ENCODE measurements at places on chromosomes 13 and 19.

DNA sequence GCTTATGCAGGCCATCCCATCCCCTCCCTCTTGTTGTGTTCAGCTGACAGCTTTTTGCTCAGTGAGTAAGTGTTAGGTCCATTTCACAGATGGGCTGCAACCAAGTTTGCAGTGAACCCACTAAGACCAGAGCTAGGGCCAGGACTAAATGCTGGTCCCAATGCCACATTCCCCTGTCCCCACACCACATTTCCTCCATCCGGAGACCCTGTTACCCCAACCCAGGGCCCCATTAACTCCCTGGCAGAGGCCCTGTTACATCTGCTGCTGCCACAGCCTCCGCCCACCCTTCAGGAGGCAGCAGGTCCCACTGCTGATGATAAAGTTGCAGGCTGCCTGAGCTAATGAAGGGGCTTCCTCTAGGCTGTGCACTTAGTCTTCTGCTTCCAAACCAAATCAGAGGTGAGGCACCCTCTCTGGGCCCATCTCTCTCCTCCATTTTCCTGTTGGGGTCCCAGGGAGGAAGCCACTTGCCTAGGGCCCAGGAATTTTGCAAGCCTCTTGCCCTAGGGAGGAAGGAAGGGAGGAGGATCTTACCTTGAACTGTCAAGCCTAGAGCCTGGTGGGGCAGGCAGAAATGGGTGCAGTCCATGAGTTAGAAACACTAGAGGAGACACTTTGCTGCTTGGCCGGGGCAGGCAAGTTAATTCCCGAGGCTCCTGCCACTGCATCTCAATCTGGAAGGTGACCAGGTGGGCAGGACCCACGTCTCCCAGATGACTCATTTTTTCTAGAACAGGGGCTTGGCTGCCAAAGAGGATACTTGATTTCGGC lies 3.4 kb upstream of the USF2 start:
- DNase-seq, result no peak

DNA sequence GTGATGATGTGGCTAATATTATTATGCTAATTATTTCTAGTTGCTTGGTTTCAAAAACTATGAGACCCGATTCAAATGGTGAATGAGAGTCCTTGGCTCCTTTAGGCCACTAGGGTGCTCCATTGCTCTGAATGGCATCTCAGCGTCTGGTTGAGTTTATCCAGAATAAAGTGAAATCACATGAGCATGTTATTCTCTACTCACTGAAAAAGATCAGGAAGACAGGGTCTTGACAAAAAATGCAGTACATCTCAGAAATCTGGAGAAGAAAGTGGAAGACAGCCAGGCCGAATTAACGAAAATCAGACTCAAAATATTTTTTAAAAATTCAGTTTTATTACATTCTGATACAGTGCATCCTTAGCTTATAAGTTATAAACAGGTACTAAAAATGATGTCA lies 516.2 kb downstream of the MYO16 start:
- peak; percentile 61 for DNase-seq

- DNase-seq, result no peak
These were observed 148.6 kb upstream of the SOX21 start for GRCh38 chr13:94860981-94861407.

GRCh38 chr13:25776722-25777121 lies 275.1 kb downstream of the SHISA2 start:
- DNase-seq, result no peak

- no peak for DNase-seq
These were observed 238.3 kb downstream of the COG6 start for GRCh38 chr13:39893808-39894207.

DNA sequence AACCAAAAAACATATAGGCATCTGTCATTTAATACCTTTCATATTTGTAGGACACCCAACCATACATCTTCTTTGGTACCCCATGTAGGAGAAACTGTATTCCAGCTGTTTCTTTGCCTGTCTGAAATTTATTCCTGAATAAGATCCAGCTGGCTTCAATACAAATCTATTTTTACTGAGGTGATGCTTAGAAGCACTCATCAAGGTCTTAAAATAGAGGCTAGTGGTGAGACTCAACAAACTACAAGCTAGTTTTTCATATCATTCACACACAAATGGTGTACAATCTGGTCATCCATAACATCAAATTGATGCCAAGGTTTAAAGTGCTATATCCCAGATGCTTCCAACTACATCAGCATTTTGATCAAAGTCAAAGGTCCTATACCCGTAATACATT lies 1071.3 kb upstream of the MIR17HG start:
- DNase-seq, result no peak

DNA sequence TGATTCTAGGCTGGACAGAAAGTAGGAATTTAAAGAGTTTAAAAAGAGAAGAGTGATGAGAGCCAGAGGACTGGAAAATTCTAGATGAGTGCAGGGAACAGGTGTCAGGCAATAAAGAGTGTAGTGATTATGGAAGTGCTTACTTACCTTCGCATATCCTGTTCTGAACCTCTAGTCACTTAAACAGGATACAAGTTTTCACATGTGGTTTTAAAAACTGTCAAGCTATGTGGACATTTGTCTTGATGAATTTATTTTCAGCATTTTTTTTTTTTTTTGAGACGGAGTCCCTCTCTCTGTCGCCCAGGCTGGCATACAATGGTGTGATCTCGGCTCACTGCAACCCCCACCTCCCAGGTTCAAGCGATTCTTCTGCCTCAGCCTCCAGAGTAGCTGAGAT lies 34.3 kb upstream of the IL17D start:
- no peak for DNase-seq

DNA sequence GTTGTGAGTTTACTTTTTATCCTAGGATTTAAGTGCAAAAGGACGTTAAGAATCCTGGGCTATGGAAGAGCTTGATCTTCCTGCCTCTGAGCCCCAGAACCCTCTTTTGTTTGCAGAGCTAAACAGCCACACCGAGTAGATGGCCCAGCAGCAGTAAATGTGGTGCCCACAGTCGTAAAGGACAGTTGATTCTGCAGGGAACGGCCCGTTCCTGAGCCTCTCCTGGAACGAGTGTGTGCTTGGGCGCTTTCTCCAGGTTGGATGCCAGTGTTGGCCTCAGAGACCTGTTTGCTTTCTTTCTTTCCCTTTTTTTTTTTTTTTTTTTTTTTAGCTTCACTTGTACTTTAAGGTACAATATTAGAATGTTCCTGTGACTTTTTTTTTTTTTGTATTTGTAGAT lies 41.7 kb downstream of the SPATA13 start:
- no peak for DNase-seq

DNA sequence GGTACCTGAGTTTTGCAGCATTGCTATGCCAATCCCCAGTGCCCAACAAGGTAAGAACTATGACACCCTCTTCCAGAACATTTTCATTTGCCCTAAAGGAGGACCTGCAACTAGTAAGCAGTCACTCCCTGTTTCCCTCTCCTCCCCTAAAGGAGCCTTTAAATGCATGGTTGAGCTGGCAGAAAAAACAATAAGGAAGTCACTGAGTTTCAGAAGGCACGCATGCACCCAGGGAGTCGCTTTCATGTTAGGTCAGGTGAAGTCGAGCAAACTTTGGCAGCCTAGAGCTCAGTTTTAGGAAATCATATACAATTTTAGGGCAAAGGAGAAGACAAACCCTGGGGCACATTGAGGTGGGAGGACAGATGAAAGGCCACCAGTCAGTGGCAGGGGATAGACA lies 11.8 kb downstream of the NLRP11 start:
- DNase-seq, result no peak

GRCh38 chr19:40702337-40703012 lies 12.0 kb upstream of the NUMBL start:
- no peak for DNase-seq

DNA sequence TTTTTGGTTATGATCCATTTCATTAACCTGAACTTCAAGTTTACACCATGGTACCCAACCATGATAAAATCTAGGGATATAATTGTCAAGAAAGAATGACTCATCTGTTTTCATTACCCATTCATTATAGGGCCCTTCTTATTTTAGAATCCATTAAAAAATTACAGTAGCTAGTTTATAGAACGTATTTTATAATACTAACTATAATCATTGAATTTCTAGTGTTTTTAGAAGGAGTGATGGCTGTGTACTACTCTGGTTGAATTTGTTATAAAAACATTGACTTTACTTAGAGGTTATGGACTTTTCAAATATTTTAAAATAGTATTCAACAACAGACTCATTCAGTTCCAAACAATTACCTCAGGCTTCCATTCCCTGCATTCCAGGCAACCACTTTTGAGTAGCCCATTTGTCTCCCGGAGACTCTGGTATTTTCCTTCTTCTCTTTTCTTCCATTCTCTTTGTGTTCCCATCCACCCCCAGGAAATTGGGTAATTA lies 71.9 kb upstream of the KLF12 start:
- no peak for DNase-seq

DNA sequence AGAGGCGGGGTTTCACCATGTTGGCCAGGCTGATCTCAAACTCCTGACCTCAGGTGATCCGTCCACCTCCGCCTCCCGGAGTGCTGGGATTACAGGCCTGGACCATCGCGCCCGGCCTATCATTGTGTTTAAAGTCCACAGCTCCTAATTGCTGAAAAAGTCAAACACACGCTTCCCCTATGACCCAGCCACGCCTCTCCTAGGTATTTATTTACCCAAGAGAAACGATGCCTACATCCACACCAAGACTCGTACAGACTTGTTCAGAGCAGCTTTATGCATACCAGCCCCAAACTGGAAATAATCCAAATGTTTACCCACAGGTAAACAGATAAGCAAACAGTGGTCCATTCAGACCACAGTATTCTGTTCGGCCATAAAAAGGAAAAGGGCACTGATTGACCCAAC lies 15.1 kb downstream of the ZNRF4 start:
- DNase-seq, result no peak

DNA sequence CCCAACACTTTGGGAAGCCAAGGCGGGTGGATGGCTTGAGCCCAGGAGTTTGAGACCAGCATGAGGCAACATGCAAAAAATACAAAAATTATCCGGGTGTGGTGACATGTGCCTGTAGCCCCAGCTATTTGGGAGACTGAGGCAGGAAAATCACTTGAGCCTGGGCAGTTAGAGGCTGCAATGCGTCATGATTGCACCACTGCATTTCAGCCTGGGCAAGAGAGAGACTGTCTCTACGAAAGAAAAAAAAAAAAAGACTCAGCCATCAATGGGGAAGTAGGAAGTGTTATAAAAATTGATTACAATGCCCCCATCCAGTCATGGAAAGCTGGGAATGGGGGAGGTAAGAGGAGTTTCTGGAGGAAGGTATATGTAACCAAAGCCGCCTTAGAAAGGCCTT lies 5.4 kb downstream of the TYK2 start:
- DNase-seq, result no peak

DNA sequence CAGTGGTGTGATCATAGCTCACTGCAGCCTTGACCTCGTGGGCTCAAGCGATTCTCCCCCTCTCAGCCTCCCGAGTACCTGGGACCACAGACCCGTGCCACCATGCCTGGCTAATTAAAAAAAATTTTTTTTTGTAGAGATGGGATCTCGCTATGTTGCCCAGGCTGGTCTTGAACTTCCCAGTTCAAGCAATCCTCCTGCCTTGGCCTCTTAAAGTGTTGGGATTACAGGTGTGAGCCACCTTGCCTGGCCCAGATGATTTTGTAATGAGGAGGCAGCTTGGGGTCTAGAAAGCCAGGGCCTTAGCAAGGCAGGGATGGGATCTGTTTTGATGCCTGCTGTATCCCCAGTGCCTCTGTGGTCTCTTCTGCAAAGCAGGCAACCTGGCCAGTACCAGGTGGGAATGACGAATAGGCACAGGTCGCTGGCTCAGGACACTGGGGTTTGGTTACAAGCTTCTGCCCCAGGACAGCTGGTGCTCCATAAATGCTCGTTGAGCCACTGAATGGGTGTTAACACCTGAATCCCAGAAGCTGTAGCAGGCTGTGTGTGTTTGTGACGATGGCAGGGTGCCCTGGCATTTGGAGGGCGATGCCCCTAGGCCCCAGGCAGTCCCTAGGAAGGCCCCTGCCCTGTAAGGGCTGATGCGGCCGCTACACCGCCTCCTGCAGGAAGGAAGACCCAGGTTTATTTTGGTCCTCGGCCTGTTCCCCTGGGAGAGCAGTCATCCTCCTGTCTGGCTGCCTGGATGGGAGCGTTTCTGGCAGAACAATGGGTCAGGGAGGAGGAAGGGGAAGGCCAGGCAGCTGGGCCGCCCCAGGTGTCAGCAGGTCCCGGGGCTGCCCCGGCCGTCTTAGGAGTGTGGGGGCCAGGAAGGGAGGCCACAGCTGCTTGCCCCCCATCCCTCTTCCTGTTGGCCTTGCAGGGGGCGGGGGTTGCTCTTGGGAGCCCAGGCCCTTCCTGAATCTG lies 8.6 kb downstream of the TNFAIP8L1 start:
- peak; percentile 60 for DNase-seq

- no peak for DNase-seq
These were observed 16.1 kb upstream of the SDHAF1 start for GRCh38 chr19:35978832-35979365.

DNA sequence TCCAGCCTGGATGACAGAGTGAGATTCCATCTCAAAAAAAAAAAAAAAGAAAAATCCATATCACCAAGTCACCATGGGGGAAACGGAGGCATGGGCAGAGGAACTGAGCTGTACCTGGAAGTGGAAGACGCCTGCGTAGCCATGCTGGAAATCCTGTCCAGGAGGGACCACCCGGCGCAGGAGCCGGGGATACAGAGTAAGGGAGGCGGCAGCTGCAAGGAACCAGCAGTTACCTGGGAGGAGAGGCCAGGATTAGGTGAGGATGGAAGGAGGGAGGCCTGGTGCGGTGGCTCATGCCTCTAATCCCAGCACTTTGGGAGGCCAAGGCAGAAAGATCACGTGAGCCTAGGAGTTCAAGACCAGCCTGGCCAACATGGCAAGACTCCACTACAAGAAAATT lies 2.0 kb downstream of the CAPN12 start:
- no peak for DNase-seq

GRCh38 chr19:41936416-41936850 lies 8.2 kb upstream of the ERFL start:
- DNase-seq, result no peak

GRCh38 chr13:46278474-46278873 lies 66.7 kb downstream of the LRRC63 start:
- no peak for DNase-seq

- DNase-seq, result no peak
These were observed 257.5 kb downstream of the PCDH9 start for GRCh38 chr13:66972659-66973058.

DNA sequence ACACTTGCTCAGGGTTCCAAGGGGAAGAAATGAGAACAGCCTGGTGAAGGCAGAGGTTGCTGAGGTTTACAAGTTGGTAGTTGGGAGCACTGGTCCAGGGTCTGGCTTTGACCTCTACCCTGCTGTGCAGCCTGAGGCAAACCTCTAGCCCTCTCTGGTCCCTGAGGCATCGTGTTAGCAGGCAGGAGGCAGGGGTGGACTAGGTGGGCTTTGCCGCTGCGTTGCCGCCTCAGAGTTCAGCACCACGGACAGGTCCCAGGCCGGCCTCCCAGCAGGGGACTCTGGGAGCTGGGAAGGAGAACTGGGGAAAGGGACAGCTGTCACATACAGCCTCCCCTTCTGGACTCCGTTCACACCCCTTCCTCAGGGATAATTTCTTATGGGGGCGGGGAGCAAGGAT lies 3.1 kb downstream of the NCAN start:
- DNase-seq, result peak; percentile 69
